Skeletal muscle cell (primary cell): ENCODE measurements at places on chromosomes 5 and 9.
A peak's percentile ranks its signal among the peaks of the same experiment; 100 is the strongest.

GRCh38 chr9:132169672-132170392, 8.0 kb downstream of the NTNG2 start:
- no peak for DNase-seq

- DNase-seq: no peak
These were observed 828.5 kb upstream of the DMAC1 start for GRCh38 chr9:8627976-8628679.

DNA sequence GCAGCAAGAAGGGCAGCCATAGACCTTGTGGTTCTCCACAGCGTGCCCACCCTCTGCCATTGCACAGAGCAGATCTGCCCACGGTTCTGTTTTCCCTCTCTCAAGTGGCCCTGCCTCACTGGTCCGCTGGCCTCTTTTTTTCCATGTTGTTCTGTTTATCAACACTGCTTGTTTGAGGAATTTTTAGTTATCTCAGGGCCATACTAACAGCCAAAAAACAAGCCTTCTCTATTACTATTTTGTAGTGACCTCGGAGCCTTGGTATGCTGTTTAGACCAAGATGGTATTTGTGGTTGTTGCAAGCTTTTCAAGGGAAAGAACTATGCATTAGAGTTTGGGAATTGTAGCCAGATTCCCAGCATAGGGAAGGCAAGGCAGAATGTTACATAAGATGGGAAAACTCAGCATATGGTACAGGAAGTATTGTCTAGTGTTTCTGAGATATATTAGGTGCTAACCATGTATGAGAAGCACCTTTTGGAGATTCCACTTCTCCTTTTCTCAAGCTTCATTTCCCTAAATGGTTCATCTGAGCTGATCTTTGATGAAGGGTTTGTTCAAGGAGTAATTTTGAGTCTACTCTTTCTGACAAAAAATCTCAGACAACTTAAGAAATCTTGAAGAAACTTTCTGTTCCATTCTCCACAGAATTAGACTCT, 54.3 kb downstream of the NUP214 start:
- DNase-seq: peak; percentile 60

- DNase-seq: no peak
These were observed 184.6 kb upstream of the DMAC1 start for GRCh38 chr9:7984203-7984602.

DNA sequence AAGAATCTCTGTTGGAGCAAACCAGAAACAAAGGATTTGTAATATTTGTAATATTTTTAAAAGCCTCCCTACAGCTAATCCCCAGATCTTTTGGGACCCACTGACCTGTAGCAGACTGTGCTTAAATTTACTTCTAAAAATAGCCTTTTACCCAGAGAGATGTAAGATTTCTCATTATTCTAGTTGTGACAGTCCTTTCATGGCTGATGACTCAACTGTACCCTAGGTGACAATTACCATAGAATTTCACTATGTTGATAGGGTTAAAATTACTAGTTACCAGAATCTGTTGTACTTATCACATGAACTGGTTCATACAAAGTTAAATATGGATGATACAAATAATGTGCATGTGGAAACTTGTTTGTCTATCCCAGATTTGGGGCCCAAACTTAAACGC, 543.9 kb upstream of the SEMA6A start:
- DNase-seq: no peak
